ENCODE measurements at places on chromosomes 16 and 17. TPM values are rescaled to one million over a fixed set of nuclear protein-coding genes. Genes with fewer than 3 reads are reported as not detected.

GRCh38 chr16:84785843-84786581, 33.8 kb upstream of the CRISPLD2 start:
- no peak for DNase-seq

SLX4 gene
- total RNA-seq = 7.0 TPM

- peak; percentile 21 for DNase-seq
Measured at GRCh38 chr16:47136099-47136842, 7.5 kb downstream of the NETO2 start.

- DNase-seq = no peak
Measured at GRCh38 chr16:3696425-3697218, 20.7 kb downstream of the TRAP1 start.

GRCh38 chr17:8253801-8254200, 4.7 kb downstream of the PFAS start:
- peak; percentile 13 for DNase-seq

GRCh38 chr17:65751263-65751662, 189.8 kb upstream of the AXIN2 start:
- DNase-seq = no peak

PTGES3L gene
- 1.7 TPM for total RNA-seq

ADGRG1 gene
- 36.4 TPM for total RNA-seq

GRCh38 chr17:83133302-83134121, 54.1 kb downstream of the METRNL start:
- no peak for DNase-seq

TMEM95 gene
- total RNA-seq = not detected

- no peak for DNase-seq
Measured at GRCh38 chr16:9429646-9430330, 338.3 kb downstream of the HAPSTR1 start.

GRCh38 chr17:50364061-50364458, 8.9 kb downstream of the MRPL27 start:
- DNase-seq = no peak

ABCC6 gene
- 2.7 TPM for total RNA-seq

LGALS9 gene
- 1.9 TPM for total RNA-seq

DNA sequence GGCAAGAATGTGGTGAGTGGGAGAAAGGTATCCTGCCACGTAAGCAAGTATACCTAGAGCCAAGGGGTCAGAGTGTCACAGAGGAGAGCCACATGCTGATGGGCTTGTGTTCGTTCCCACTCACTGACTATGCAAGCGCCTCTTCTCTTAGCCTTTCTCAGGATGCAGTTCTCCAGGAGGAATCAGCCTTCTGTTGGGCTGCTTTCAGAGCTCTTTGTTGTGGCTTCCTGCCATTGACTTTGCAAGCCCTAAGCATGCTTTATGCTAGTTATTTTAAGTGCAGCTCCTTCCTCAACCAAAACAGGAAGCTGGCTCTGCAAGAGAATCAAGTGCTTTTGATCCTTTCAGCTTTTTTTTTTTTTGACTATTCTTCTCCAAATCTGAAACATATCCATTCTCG, 66.6 kb downstream of the SIAH1 start:
- DNase-seq = no peak

SAMD14 gene
- 1.5 TPM for total RNA-seq

NT5M gene
- total RNA-seq = 10.2 TPM

GRCh38 chr17:50479522-50480141, 972 bp downstream of the RSAD1 start:
- peak; percentile 77 for DNase-seq

KRTAP3-1 gene
- total RNA-seq = not detected

CHCT1 gene
- total RNA-seq = not detected
